ENCODE measurements at places on chromosomes 5 and 9. TPM values are rescaled to one million over a fixed set of nuclear protein-coding genes. Genes with fewer than 3 reads are reported as not detected.
A peak's percentile ranks its signal among the peaks of the same experiment; 100 is the strongest.

DNA sequence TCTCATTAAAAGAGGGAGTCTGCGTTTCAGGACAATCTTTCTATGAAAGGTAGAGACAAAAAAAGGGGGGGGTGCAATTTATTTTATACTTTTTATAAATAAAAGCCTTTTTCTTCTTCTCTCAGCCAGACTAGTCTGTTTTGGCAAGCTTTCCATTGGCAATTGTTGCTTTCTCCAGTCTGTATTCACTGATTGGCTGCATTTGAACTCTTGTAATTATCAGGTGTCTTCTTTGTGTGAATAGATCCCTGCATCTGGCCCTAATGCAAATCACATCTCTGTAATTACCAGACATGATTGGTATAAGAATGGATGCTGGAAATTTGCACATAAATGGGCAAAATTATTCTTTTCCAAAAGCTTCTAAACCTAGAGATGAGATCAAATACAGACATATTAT lies 7.6 kb upstream of the EQTN start:
- no peak overlapping the region for H3K27ac ChIP-seq
- DNase-seq: no peak
- no peaks in the 10 kb centered on the region for H3K27me3 ChIP-seq
- no peak overlapping the region for H3K4me3 ChIP-seq

GRCh38 chr5:137703565-137703964 lies 32.3 kb downstream of the KLHL3 start:
- H3K36me3 ChIP-seq: no peaks in the 10 kb centered on the region
- no peak overlapping the region for H3K4me3 ChIP-seq
- no peak overlapping the region for H3K27ac ChIP-seq
- DNase-seq: no peak
- no peaks in the 10 kb centered on the region for H3K4me1 ChIP-seq
- H3K27me3 ChIP-seq: no peaks in the 10 kb centered on the region

GRCh38 chr5:18003784-18004183 lies 369.5 kb downstream of the TAF11L14 start:
- H3K27me3 ChIP-seq: no peaks in the 10 kb centered on the region
- H3K4me3 ChIP-seq: no peak overlapping the region
- no peaks in the 10 kb centered on the region for H3K36me3 ChIP-seq
- no peak for DNase-seq
- no peak overlapping the region for H3K27ac ChIP-seq
- no peaks in the 10 kb centered on the region for H3K4me1 ChIP-seq

GRCh38 chr9:84597131-84597530 lies 72.4 kb upstream of the NTRK2 start:
- no peak overlapping the region for H3K4me3 ChIP-seq
- H3K27me3 ChIP-seq: no peaks in the 10 kb centered on the region
- no peaks in the 10 kb centered on the region for H3K4me1 ChIP-seq
- H3K27ac ChIP-seq: no peak overlapping the region
- H3K36me3 ChIP-seq: no peaks in the 10 kb centered on the region
- no peak for DNase-seq

DNA sequence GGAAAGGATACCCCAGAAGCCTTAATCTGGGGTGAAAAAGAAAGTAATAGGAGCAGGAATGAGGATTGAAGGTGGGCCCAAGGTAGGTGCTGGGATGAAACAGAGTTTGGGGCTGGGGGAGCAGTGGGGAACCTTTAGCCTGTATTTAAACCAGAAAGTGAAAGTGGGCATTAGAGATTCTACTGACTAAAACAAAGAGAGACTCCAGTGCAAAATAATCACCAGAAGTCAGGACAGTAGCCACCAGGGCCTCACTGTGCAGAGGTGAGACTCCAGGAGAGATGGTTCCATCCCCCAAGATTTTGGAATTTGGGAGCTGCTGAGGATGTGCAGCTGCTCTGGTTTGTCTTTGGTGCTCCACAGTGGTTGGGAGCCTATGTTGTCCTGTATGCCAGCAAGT lies 13.1 kb downstream of the DNAJB5 start:
- H3K27me3 ChIP-seq: no peaks in the 10 kb centered on the region
- H3K36me3 ChIP-seq: no peaks in the 10 kb centered on the region
- H3K27ac ChIP-seq: no peak overlapping the region
- no peak for DNase-seq
- no peak overlapping the region for H3K4me3 ChIP-seq

GRCh38 chr9:21611891-21612290 lies 129.8 kb upstream of the IFNE start:
- H3K4me1 ChIP-seq: no peaks in the 10 kb centered on the region
- H3K27me3 ChIP-seq: no peaks in the 10 kb centered on the region
- no peak overlapping the region for H3K4me3 ChIP-seq
- no peaks in the 10 kb centered on the region for H3K36me3 ChIP-seq
- DNase-seq: no peak

DNA sequence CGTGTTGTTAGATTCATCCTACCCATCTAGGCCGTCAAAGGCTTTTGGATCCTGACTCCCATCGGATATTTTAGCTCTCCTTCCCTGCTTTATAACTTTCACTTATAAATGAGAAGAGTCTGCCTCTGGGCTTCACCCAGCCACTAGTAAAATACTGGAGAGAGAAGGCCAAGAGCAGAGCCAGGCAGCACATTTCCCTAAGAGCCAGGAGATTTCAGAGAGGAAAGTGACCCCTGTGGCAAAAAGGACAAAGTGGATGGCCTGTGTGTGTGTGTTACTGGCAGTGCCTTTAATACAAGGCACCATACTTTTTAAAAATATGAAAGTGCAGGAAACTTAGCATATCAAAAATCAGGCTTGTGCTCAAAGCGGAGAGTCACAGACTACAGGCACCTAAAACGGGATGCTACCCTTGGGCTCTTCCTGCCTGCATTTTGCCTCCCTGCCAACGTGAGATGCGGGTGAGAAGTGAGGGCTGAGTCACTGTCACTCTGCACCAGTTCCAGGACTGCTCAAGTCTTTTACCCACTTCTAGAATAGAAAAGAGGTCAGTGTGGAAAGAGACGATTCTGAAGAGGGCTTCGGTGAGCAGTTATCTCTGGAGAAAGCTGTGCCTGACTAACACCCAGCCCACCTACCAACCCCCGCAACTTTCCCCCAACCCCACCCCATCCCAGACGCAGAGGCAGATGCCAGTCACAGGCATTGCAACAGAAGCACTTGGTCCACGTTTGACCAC lies 15.9 kb downstream of the NFIL3 start:
- H3K27ac ChIP-seq: peak overlapping the region; percentile 55
- no peaks in the 10 kb centered on the region for H3K36me3 ChIP-seq
- peaks cover 8% of the 10 kb centered on the region for H3K4me1 ChIP-seq
- no peak overlapping the region for H3K4me3 ChIP-seq

DNA sequence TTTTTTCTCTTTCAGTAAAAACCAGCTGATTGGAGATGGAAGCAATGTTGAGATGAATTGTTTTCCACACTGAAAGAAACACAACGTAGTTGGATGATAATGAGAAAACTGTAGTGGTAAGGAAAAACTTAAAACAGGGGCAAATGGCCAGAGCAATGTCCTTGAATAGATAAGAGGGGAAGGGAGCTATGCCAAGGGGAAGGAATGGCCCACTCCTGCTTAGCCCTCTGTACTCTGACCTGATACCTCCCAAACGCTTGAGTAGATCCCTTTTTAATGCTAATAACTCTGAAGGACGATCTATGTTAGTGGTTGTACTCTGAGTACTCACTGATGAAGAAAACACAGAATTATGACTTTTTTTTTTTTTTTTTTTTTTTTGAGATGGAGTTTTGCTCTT lies 114.7 kb upstream of the DAB2 start:
- H3K27ac ChIP-seq: no peak overlapping the region
- no peaks in the 10 kb centered on the region for H3K36me3 ChIP-seq
- H3K4me1 ChIP-seq: peaks cover 22% of the 10 kb centered on the region
- H3K27me3 ChIP-seq: no peaks in the 10 kb centered on the region
- no peak overlapping the region for H3K4me3 ChIP-seq
- DNase-seq: no peak

The DND1 gene
- total RNA-seq: 1.8 TPM

GRCh38 chr9:89528131-89528530 lies 30.2 kb upstream of the SEMA4D start:
- H3K4me3 ChIP-seq: no peak overlapping the region
- H3K27ac ChIP-seq: no peak overlapping the region
- no peaks in the 10 kb centered on the region for H3K27me3 ChIP-seq

The NKD2 gene
- 13.6 TPM for total RNA-seq

DNA sequence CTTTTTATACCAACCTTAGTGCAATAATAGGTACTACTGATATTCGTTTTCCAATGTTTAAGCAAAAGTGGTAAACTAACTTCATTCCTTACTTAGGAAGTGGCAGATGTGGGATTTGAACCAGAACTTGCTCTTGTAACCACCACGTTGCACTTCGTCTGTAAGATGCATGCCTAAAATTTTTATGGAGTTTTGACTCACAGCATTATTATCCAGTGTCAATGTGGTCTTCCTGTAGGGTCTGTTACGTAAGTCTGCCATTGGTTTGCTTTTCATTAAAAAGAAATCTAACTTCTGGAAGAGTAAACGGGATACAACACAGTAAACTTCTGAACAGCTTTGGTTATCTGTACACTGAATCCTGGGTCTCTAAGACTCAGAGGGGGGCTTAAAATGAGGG lies 521.0 kb upstream of the WWC1 start:
- no peaks in the 10 kb centered on the region for H3K36me3 ChIP-seq
- H3K27ac ChIP-seq: no peak overlapping the region

The CYSRT1 gene
- 1.7 TPM for total RNA-seq

DNA sequence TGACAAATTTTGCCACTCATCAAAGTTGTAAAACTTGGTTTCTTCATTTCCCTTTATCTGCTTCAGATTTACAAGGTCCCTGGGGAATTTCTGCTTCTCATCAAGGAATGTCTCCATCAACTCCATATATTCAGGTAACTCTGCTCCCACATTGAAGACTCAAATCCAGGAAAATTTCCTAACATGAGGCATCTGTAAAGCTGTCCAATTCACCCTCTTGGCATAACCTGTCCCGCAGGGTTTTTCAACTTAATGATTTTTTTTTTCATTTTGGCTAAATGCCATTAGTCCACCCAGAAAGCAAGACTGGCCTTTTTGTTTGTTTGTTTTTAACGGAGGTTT lies 50.2 kb upstream of the SLC30A5 start:
- no peaks in the 10 kb centered on the region for H3K36me3 ChIP-seq
- peak overlapping the region; percentile 71 for H3K27ac ChIP-seq
- H3K27me3 ChIP-seq: no peaks in the 10 kb centered on the region
- H3K4me3 ChIP-seq: peak overlapping the region; percentile 45

The C5 gene
- total RNA-seq: 14.9 TPM

The N4BP3 gene
- total RNA-seq: 2.9 TPM

DNA sequence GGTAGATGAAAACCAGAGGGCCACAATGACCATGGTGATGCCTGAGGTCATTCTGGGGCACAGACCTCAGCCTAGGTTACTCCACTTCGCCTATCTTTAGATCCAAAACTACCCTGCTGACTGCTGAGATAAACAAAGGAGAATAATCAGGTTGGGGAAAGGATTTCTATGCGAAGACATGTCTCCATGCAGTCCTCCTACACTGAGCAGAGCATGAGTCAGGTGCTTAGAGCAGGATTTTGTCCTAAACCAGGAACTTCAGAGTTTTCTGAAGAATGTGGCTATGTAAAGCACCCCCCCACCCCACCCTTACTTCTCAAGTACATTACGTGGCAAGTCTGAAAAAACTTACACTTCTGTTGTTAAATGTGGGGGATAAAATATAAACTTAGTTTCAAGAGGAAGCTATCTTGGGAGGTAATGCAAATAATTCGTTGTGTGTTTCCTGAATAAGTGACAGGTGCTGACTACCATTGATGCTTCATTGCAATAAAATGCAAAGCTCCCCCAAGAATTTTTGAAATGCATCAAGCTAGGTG lies 19.4 kb downstream of the PDCD1LG2 start:
- H3K27me3 ChIP-seq: no peaks in the 10 kb centered on the region
- H3K4me3 ChIP-seq: no peak overlapping the region
- DNase-seq: no peak
- no peaks in the 10 kb centered on the region for H3K36me3 ChIP-seq
- H3K27ac ChIP-seq: no peak overlapping the region

- no peak overlapping the region for H3K4me3 ChIP-seq
- no peak overlapping the region for H3K27ac ChIP-seq
Observed at GRCh38 chr9:92439921-92440750, 15.9 kb upstream of the OMD start.

GRCh38 chr5:69103521-69103920 lies 9.7 kb downstream of the SLC30A5 start:
- no peak overlapping the region for H3K27ac ChIP-seq
- no peak for DNase-seq
- H3K4me1 ChIP-seq: no peaks in the 10 kb centered on the region
- no peak overlapping the region for H3K4me3 ChIP-seq
- H3K36me3 ChIP-seq: peaks cover 1% of the 10 kb centered on the region

DNA sequence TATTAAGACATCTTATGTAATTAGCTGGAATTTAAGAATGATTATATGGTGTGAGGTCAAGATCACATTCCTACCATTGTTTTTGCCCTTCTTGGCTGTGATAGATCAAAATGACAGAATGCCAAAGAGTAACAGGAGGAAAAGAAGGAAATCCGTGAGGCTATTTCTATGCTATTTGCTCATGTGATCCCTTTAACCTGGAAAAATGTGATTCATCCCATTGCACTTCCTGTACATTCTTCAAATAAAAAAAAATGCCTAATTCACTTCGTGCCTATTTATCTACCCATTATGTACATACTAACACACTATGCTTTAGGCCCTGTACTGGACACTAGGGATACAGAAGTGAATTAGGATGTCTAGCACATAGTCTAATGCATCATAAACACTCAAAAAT lies 154.1 kb upstream of the PAPPA start:
- H3K4me1 ChIP-seq: no peaks in the 10 kb centered on the region
- H3K27ac ChIP-seq: no peak overlapping the region
- no peak for DNase-seq
- no peaks in the 10 kb centered on the region for H3K27me3 ChIP-seq

The LRRTM2 gene
- not detected for total RNA-seq

- H3K27ac ChIP-seq: no peak overlapping the region
- DNase-seq: no peak
- no peaks in the 10 kb centered on the region for H3K36me3 ChIP-seq
- H3K4me3 ChIP-seq: no peak overlapping the region
Observed at GRCh38 chr9:118058227-118058626, 354.0 kb downstream of the TLR4 start.

DNA sequence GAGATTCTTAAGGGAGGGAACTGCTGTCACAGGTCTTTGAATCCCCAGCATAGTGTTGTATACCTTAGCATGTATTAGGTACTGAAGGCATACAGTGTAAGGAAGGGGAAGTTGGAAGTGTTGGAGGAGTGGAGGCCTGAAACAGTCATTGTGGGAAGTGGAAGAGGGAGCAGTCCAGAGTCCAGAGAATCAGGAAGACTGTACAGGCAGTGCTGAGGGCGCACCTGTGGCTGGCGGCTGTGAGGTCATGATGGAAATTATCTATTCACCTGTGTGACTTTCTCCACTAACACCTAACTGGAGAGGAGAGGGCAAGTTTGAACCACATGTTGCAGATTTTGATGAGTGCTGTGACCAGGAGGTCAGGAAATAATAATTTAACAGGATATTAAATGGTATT lies 119.7 kb upstream of the NIPBL start:
- H3K27ac ChIP-seq: no peak overlapping the region
- no peak for DNase-seq
- H3K4me1 ChIP-seq: peaks cover 12% of the 10 kb centered on the region
- H3K4me3 ChIP-seq: no peak overlapping the region
- H3K36me3 ChIP-seq: no peaks in the 10 kb centered on the region

- no peaks in the 10 kb centered on the region for H3K27me3 ChIP-seq
- no peak overlapping the region for H3K4me3 ChIP-seq
- H3K36me3 ChIP-seq: no peaks in the 10 kb centered on the region
- peaks cover 16% of the 10 kb centered on the region for H3K4me1 ChIP-seq
Observed at GRCh38 chr9:132472199-132472598, 62.2 kb downstream of the CFAP77 start.

The SPINK7 gene
- not detected for total RNA-seq
